ENCODE measurements at places on chromosomes 5 and 9. TPM values are rescaled to one million over a fixed set of nuclear protein-coding genes. Genes with fewer than 3 reads are reported as not detected.

- DNase-seq = no peak
Observed at GRCh38 chr5:23614422-23614821, 107.0 kb downstream of the PRDM9 start.

- no peak for DNase-seq
Observed at GRCh38 chr9:70551801-70552200, 137.3 kb upstream of the KLF9 start.

DNA sequence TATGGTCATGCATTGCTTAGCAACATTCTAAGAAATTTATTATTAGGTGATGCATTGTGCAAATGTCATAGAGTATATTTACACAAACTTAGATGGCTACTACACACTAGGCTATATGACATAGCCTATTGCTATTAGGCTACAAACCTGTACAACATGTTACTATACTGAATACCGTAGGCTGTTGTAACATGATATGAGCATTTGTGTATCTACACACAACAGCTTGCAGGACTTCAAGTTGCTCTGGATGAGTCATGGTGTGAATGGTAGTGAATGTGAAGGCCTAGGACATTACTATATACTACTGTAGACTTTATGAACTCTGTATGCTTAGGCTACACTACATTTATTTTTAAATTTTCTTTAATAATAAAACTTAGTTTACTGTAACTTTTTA, 107.2 kb upstream of the MAMDC2 start:
- no peak for DNase-seq

DNA sequence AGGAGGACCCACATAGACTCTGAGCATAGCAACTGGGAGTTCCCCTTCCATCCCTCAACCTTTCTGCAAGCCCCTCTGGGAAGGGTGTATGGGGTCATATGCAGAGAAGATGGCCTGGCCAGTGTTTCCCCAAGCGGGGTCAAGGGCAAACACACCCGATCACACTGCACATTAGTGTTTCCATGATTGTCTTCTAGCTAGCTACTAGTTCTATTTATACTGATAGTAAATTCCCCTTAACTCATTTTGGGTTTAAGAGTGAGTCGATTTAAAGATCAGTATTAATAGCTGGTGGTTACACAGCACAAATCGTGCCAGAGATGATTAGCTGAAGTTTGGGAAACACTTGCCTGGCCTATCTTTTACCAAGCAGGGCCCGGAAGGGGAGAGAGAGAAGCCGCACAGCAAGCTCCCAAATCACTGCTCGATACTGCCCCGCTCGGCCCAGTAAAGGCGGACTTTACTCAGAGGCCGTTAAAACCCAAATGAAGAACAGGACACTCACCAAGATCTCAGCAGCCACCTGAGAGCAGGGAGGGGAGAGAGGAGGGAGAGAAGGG, 29.4 kb upstream of the TNIP1 start:
- no peak for DNase-seq

DNA sequence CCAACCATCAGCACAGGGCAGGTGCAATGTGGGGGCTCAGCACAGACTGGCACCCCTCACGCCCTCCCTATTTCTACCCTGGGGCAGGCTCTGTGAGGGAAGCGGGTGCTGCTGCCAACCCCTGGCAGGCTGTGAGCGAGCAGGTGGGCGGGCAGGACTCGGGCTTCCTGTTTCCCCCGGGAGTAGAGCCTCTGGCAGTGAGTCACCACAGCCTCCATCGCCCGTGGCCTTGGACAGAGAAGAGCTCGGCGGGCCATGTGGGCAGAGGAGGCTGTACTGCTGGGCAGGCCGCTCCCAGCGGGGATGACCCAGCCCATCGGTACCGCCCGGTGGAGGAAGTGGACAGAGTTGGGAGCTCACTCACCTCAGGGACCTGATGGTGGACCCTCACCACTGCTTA, 16.6 kb downstream of the KCNT1 start:
- no peak for DNase-seq

- peak; percentile 47 for DNase-seq
Observed at GRCh38 chr5:75510417-75510835, 1.0 kb downstream of the CERT1 start.

- DNase-seq = peak; percentile 64
Observed at GRCh38 chr9:131258186-131258585, 18.1 kb downstream of the FAM78A start.

DNA sequence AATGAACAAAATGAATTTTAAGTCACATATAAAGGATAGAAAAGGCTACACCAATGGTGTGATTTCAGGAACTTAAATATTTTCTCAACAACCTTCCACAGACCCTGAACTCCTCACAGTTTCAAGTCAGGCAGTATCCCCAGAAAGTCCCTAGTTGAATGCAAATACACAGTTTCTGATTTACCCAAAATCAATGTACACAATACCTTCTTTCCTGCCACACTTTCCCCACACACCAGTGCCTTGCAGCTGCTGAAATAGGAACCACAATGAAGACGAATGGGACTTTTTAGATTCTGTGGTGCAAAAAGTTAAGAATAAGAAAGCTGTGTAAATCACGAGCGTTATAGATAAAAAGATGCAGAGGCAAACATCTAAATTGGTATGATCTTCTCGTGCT, 552.4 kb upstream of the MEF2C start:
- no peak for DNase-seq

DNA sequence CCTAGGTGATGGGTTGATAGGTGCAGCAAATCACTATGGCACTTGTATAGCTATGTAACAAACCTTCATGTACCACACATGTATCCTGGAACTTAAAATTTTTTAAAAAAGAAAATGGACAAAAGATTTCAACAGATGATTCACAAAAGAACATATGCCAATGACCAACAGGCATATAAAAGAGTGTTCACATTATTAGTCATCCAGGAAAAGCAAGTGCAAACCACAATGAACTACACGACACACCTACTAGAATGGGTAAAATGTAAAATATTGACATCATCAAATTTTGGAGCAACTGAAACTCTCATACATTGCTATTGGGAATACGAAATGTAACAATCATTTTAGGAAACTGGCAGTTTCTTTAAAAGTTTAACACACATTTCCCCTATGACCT, 109.9 kb downstream of the YIPF5 start:
- no peak for DNase-seq

DNA sequence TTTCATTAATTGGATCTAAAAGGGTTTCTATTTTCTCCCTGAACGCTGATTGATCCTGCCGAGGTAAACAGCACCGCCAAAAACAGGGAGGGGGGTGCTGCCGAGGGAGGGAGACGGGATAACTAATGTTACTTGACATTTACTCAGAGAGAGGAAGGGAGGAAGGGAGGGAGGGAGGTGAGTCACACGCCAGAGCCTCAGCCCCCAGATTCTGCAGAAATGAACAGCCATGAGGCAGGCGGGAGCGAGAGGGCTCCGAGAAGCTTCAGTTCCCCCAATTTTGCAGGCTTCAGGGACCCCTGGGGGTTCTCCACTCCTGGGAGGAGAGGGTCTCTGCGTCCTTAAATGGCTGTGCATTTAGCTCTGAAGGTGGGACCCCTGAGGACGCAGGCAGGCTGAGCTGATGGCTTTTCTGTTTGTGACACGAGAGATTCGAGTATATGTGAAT, 59.1 kb upstream of the IER5L start:
- DNase-seq = peak; percentile 73

DNA sequence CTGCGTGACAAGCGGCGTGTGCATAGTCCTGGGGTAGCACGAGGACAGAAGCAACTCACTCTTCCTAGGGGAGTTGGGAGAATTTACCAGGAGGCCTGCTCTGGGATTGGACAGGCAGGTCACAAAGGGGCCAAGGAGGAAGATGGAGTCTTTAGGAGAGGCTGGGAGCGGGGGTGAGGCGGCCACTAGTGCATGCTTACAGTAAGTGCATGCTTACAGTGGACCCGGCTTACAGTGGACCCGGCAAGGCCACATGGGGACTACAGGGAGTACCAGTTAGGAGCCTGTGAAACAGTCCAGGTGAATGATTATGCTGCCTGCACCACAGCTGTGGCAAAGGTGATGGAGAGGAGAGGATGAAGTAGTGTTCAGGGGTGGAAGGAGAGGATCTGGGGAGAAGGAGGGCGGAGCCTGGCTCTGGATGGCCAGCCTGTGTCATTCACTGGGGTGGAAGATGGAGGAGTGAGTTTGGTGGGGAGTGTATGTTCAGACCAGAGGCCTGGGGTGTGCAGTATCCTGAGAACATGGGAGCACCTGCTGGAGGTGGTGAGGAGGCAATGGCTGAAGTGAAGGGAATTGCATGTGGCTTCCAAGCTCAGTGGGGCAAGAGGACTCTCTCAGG, 78.7 kb downstream of the CRB2 start:
- DNase-seq = no peak

- DNase-seq = peak; percentile 24
Observed at GRCh38 chr9:110427497-110428104, 89.9 kb upstream of the TXNDC8 start.

GRCh38 chr5:54700986-54701578, 183.5 kb downstream of the SNX18 start:
- peak; percentile 71 for DNase-seq

DNA sequence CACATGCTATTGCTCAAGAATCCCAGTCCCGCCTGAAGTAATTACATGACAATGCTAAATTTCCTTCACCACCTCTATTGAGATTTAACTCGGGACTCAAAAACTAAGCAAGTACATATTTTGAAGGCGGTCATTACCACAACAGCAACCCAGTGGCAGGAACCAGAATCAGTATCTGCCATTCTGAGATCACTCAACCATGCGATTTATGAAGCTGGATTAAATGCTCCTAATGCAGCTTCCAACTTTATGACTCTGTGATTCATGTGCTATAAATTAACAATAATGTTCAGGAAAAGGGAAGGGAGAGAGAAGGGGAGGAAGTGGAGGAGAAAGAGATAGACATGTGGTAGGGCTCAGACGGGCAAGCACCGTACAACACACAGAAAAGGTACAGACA, 194.7 kb downstream of the DNAH5 start:
- no peak for DNase-seq

- DNase-seq = peak; percentile 40
Observed at GRCh38 chr5:149271716-149272563, at the start of gene AFAP1L1. Gene AFAP1L1 (plus strand): TSS chr5:149271859. CDS start chr5:149271969, 110 bp downstream.

DNA sequence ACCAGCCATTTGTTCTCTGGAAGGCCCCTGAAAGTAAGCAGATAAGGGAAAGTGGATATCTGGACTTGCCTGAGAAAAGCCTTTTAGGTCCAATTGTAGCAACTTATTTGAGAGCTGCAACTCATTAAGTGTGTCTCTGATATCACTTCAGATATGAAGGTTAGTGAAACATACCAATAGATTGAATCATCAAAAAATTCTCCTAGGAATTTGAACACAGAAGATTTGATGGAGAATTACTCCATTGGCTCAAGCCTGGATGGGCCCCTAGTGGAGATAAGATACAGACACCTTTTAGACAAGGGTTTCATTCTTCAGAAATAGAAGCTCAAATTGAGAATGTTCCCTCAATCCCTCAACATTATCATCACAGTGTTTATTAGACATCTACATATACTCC, 356.7 kb downstream of the NDUFS4 start:
- peak; percentile 42 for DNase-seq

The LEAP2 gene
- total RNA-seq = 5.3 TPM

The HK3 gene
- 4.6 TPM for total RNA-seq

The BNC2 gene
- 19.3 TPM for total RNA-seq

The C5orf52 gene
- total RNA-seq = not detected

The ACER2 gene
- total RNA-seq = 2.2 TPM
